Stimulated activated CD4-positive, alpha-beta T cell treated with anti-CD3 and anti-CD28 coated beads, Interleukin-1b, Interleukin-23, amount 100 ng/mL, for 4 hours (primary cell): ENCODE measurements at places on chromosomes 7 and 10.

GRCh38 chr10:93148476-93148875 is 74.8 kb downstream of the CYP26A1 start:
- no peak for DNase-seq

GRCh38 chr10:133212853-133213494 is 17.0 kb upstream of the UTF1 start:
- no peak for DNase-seq

GRCh38 chr10:60362461-60362860 is 27.2 kb downstream of the ANK3 start:
- no peak for DNase-seq

DNA sequence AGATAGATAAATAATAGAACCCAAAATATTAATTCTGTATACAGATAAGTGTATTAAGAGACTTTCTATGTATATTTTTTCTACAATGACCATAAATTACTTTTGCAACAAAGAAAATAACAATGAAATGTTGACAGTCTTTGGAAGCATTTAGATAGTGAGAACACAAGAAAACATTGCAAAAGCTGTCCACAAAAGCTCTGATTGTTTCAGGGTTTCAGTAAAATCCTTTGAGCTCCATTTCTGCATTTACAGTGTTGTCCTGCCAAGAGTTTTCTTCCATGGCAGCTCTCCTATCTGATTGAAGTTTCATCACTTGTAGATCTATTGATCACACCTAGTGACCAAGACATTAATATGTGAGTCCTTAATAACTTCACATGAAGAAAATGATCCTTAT is 321.8 kb downstream of the GPR37 start:
- no peak for DNase-seq

DNA sequence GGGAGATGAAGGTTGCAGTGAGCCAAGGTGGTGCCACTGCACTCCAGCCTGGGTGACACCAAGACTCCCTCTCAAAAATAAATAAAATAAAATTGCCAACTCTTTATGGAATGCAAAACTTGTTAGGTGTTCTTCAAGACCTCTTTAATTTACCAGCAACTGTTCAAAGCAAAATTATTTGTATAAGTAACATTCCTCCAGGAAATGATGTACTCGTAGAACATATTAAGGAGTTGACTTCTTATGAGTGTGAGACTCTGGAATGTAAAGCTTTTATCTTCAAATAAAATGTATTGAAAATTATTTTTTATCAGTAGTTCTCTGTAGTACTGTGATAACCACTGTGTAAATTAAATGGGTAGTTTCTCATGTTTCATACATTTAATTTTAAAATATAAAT is 94.4 kb downstream of the CYP51A1 start:
- DNase-seq: no peak

DNA sequence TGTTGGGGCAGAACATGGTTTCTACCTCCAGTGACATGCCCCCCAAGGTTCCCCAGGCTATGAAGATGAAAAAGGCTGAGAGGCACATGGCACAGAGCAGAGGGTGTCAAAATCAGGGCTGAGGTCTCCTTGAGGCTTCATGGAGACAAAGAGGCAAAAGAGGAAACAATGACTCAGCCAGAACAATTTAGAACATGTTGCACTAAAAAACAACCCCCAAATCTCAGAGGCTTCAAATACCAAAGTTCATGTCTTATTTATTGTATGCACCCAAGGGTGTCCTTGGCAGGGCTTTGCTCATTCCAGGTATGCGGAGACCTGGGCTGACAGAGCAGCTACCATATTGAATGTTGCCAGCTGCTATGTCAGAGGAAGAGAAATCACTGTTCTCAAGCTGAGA is 964.1 kb downstream of the GRID1 start:
- no peak for DNase-seq
